AG10803 (cell line): ENCODE measurements at places on chromosomes 12 and 14.

DNA sequence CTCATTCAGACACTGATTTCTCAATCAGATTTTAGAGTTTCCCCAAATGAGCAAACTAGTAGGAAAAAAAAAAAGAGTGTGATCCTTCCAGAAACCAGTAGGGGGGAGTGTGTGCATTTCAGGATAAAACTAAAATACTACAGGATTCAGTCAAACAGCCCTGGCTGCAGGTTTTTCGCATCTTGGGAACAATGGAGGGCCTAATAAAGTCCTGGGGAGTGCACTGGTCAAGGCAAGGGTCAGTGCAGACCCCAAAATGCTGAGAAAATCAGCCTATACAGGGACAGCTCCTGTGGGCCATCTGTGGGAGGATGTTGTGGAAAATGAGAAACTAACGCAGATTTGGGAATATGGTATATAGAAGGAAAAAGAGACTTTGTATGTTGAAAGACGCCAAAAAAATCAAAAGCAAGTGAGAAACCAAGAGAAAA lies 22.2 kb upstream of the ABCD4 start:
- DNase-seq, result peak; percentile 52

DNA sequence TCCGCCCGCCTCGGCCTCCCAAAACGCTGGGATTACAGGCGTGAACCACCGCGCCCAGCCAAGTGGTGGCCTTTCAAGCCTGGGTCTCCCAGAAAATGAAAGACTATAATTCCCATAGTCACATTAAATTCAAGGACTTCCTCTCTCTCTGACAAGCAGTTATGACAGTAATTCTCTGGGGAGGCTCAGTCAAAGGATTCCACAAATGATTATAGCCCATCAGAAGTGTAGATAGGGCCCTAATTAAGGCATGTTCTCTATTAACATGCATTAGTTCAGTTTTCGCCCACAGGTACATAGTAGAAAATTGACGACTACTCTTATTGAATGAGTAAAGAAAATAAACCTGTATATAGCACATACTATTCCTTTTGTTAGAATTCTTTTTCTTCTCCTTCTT lies 16.4 kb downstream of the PRMT8 start:
- DNase-seq, result no peak

DNA sequence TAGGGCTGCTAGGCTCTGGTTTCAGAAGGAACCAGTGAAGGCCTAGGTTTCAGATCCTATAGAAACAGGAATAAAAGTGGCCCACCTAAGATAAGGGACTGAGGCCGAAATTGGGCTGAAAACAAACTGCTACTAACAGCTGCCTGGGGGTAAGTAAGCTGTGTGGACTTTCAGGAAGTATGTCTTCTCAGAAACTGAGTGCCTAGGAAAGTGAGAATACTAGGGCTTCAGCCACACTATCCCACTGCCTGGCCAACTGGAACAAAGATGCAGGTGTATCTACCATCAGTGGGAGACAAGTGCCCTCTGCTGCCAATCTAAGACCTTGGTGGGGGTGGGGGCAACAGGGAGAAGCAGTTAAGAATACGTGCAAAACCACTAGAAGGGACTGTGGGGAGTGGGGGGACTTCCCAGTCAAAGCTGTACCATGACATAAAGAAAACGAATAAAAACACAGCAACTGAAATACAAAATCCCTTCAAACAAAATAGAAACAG lies 82.5 kb downstream of the MED13L start:
- DNase-seq, result no peak

DNA sequence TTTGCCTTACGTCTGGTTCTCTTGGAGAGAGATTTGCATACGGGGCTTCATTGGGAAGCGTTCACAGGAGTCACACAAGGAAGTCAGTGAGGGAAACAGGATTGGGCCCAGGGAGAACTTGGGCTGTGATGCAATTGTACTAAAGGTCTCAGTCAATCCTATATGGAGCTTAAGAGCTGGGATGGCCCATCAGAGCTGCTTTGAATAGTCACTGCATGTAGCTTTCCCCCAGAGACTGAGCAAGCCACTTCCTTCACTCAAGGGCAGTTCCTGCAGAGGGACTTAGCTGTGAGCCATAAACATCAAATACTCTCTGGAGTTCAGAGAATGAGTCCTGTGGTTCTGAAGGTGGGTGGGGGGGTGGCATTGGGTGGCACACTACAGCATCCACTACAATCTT lies 605.4 kb downstream of the MED13L start:
- DNase-seq, result no peak

- DNase-seq, result no peak
These were observed 825.9 kb downstream of the SLC16A7 start for GRCh38 chr12:60421741-60422140.
